ENCODE measurements at places on chromosomes 12 and 14.

DNA sequence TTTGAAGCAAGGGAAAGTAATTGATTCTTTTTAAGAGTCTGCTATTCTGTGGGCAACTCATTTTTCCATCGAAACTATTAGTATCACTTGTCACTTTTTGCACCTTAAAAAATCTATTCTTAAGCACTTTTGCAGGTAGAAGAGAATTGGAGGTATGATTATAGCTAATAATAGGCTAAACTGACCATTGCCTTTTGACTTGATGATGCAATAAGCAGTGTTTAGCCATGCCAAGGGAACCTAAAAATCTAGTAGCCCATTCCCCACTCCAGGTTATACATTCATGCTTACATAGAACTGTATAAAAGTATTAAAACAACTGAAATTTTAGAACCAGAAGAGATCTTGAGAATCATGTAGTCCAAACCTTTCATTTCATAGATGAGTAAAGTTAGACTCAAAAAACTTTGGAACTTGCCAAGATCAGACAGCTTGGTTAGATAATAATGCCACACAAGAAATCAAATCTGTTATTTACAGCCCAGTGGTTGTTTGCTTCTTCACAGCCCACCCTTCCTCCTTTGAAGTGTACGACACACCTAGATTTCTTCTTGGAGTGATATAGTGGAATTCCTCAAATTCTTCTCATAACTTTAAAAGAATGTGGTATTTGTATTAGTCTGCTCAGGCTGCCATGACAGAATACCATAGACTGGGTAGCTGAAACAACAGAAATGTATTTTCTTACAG, 21.7 kb upstream of the GARIN2 start:
- no peak overlapping the region for H3K27ac ChIP-seq
- no peak overlapping the region for H3K4me3 ChIP-seq
- DNase-seq, result peak; percentile 85

DNA sequence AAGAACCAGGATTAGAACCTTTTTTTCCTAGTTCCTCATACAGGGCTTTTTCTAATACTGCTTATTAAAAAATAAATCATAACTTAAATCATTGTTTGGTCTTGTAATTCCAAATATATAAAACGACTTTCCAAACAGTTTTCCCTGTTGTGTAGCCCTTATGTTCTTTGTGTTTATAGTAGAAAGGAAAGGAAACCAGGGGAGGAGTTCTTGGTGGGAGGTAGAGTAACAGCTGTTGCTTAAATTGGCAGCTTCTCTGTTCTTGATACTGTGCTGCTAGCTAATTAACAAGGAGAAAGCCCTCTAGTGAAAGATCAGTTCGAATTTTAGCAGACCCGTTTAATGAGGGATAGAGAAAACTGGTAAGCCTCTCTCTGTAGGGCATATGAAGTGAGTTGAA, 15.0 kb downstream of the SRP54 start:
- H3K4me3 ChIP-seq, result no peak overlapping the region
- H3K27me3 ChIP-seq, result no peaks in the 10 kb centered on the region
- DNase-seq, result peak; percentile 32
- H3K4me1 ChIP-seq, result no peaks in the 10 kb centered on the region

GRCh38 chr12:29148596-29148910, 525 bp upstream of the FAR2 start:
- no peak overlapping the region for H3K27ac ChIP-seq
- H3K4me3 ChIP-seq, result peak overlapping the region; percentile 24
- H3K27me3 ChIP-seq, result no peaks in the 10 kb centered on the region
- peak; percentile 42 for DNase-seq
- H3K4me1 ChIP-seq, result peaks cover 3% of the 10 kb centered on the region

DNA sequence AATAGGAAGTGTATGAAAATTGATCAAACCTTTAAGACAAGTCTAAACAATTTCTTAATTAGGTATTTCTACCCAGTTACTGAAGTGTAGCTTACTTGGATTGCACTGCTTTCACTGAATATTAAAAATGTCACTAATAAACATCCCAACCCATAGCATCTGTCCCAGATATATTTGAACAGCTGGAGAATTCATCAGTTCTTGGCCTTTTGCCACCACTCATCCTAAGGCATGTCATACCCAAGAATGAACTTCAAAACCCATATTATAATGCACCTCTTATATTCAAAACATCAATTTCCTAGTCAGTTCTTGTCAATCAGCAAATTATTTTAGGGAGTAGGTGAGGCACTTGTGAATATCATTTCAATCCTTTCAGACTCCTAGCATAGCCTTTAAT, 392.3 kb downstream of the PAWR start:
- H3K27ac ChIP-seq, result no peak overlapping the region
- H3K36me3 ChIP-seq, result no peaks in the 10 kb centered on the region
- no peak for DNase-seq
- H3K4me3 ChIP-seq, result no peak overlapping the region
- H3K27me3 ChIP-seq, result no peaks in the 10 kb centered on the region
- H3K4me1 ChIP-seq, result no peaks in the 10 kb centered on the region

DNA sequence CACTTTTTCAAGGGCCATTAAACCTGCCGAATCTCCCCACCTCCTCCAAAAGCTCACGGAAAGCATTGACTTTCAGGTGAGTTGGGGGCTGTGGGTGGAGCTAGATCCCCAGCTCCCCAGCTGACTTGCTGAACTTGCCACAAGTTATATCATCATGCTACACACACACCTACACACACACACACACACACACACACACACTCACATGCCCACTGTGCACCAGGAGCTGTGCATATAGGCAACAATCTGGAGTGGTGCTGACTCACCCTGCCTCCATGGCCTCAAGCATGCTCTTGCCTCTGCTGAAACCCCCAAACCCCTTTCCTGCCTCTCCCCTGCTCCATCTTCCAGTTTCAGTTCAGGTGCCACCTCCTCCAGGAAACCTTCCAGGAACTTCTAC, 26.1 kb downstream of the SERPINA3 start:
- H3K36me3 ChIP-seq, result no peaks in the 10 kb centered on the region
- no peaks in the 10 kb centered on the region for H3K27me3 ChIP-seq
- no peak for DNase-seq
- no peak overlapping the region for H3K27ac ChIP-seq

- H3K27me3 ChIP-seq, result peaks cover 4% of the 10 kb centered on the region
- peaks cover 10% of the 10 kb centered on the region for H3K4me1 ChIP-seq
- DNase-seq, result no peak
- no peak overlapping the region for H3K4me3 ChIP-seq
- H3K27ac ChIP-seq, result no peak overlapping the region
Measured at GRCh38 chr14:58145936-58146335, 6.1 kb downstream of the ARMH4 start.

DNA sequence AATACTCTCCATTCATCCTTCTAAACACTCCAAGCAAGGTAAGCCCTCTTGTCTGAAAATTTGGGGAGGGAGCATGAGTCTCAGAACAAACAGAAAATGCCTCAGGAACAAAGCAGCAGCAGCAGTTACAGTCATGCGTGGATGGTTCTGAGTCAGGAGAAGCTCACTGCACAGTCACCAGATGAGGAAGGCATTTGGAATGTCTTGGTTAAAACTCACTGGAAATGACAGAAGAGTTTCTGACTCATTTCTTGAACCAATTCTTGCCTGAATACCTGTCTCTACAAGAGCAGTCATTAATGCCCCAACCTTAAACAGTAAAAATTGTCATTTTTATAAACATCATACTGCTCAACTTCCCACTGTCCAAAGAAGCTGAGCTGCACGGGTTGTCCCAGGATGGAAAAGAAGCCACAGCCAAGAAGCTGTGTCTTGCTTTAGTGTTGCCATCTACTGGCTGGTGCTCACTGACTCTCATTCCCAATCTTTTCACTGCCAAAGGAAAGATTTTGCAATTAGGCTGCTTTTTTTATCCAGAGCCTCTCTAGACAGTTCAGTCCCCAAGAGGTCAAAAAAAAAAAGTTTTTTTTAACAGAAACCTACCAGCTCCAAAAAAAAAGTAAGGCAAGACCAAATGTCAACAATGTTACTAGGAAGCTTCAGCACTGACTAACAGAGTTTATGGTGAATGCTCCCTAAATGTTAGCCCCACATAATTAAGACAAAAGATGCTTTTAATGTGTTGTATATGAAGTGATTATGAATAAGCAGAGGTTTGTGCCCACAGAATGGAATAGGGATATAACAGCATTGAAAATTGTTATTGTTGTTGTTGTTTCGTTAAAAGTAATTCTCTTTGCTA, 40.4 kb downstream of the KICS2 start:
- no peaks in the 10 kb centered on the region for H3K27me3 ChIP-seq
- peak; percentile 79 for DNase-seq
- no peak overlapping the region for H3K4me3 ChIP-seq
- no peaks in the 10 kb centered on the region for H3K36me3 ChIP-seq
- H3K4me1 ChIP-seq, result no peaks in the 10 kb centered on the region

GRCh38 chr14:26996246-26996645, 398.4 kb upstream of the NOVA1 start:
- no peaks in the 10 kb centered on the region for H3K36me3 ChIP-seq
- no peaks in the 10 kb centered on the region for H3K27me3 ChIP-seq
- H3K4me1 ChIP-seq, result no peaks in the 10 kb centered on the region

GRCh38 chr12:101407049-101407435, 530 bp downstream of the ARL1 start:
- H3K27ac ChIP-seq, result peak overlapping the region; percentile 56
- no peaks in the 10 kb centered on the region for H3K4me1 ChIP-seq
- no peaks in the 10 kb centered on the region for H3K36me3 ChIP-seq
- no peak for DNase-seq
- peak overlapping the region; percentile 95 for H3K4me3 ChIP-seq

DNA sequence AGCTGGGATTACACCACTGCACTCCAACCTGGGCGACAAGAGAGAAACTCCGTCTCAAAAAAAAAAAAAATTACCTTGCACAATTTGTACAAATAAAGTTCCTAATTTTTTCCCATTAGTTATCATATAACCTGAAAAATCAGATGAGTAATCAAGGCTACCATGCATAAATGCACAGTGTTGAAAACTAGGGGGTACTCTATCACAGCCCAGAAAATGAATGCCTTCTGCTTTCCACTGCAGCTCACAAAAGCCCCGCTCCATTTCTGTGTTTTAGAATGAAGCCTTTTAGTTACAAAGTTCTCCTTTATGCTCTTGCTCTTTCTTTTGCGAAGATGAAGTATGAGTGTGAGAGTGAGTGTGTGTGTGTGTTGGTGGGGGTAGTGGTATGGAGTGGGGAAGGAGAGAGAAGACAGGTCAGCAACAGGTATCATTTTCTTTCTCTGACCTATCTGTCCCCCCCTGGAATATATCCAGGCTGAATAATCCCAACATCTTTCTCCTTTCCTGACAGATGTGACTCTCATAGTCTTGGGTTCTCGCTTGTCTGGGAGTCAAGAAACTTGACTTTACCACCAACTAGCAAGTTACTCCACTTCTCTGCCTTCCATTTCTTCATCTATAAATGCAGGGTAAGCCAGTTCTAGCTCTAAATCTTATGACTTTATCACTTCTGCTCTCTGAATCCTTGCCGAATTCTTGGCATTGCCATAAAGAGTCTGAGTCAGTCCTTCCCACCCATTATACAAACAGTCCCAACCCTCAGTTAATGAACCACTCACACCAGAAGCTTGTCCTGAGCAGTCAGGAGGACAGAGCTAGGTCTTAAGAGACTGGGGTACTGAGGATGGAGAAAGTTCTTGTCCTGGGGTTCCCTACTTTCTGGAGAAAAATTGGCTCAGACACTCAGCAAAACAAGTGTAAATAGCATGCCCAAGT, 16.1 kb downstream of the BIN2 start:
- no peak overlapping the region for H3K27ac ChIP-seq
- no peak overlapping the region for H3K4me3 ChIP-seq
- no peaks in the 10 kb centered on the region for H3K27me3 ChIP-seq
- DNase-seq, result no peak

GRCh38 chr12:40331886-40332285, 107.1 kb downstream of the LRRK2 start:
- no peak overlapping the region for H3K4me3 ChIP-seq
- H3K4me1 ChIP-seq, result no peaks in the 10 kb centered on the region
- no peak for DNase-seq
- no peaks in the 10 kb centered on the region for H3K36me3 ChIP-seq
- H3K27me3 ChIP-seq, result no peaks in the 10 kb centered on the region

DNA sequence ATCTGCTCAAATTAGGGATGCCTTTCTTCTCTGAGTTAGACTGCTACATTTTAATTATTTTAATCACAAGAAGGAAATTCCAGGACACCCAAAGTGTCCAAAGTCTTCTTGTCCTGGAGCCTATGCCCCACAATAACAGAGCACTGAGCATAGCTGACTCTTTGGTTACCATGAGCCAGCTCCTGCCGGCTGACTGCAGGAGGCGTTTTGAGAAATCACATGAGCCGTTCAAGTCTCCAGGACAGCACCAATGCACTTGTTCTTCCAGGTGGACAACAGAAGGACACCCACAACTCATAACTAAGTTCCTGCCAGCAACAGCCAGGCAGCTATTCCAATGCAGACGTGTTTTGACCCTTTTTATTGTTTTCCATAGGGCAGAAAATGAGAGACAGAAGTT, 46.0 kb upstream of the SRSF5 start:
- no peak overlapping the region for H3K4me3 ChIP-seq
- no peaks in the 10 kb centered on the region for H3K27me3 ChIP-seq
- no peaks in the 10 kb centered on the region for H3K4me1 ChIP-seq
- no peaks in the 10 kb centered on the region for H3K36me3 ChIP-seq
- no peak overlapping the region for H3K27ac ChIP-seq
- DNase-seq, result no peak

DNA sequence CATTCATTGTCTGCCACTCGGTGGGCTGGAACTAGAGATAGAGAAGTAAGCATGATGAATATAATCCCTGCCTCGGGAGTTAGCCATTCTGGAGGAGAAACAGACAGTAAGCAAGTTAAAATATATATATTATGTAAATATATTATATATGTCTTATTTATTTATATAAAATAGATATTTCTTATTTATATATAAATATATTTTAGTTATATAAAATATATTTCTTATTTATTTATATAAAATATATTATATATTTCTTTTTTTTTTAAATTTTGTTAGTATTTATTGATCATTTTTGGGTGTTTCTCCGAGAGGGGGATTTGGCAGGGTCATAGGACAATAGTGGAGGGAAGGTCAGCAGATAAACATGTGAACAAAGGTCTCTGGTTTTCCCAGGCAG, 78.1 kb upstream of the TBX5 start:
- H3K27ac ChIP-seq, result no peak overlapping the region
- H3K27me3 ChIP-seq, result peaks cover 36% of the 10 kb centered on the region
- no peaks in the 10 kb centered on the region for H3K36me3 ChIP-seq
- no peak for DNase-seq
- H3K4me3 ChIP-seq, result no peak overlapping the region

GRCh38 chr12:27555925-27556778, 32.1 kb downstream of the PPFIBP1 start:
- H3K4me1 ChIP-seq, result peaks cover 26% of the 10 kb centered on the region
- no peaks in the 10 kb centered on the region for H3K27me3 ChIP-seq
- no peaks in the 10 kb centered on the region for H3K36me3 ChIP-seq
- H3K27ac ChIP-seq, result no peak overlapping the region
- no peak overlapping the region for H3K4me3 ChIP-seq

GRCh38 chr12:121344506-121344905, 7.7 kb downstream of the ANAPC5 start:
- no peaks in the 10 kb centered on the region for H3K4me1 ChIP-seq
- H3K27me3 ChIP-seq, result no peaks in the 10 kb centered on the region
- H3K27ac ChIP-seq, result no peak overlapping the region
- DNase-seq, result no peak

- H3K27me3 ChIP-seq, result no peaks in the 10 kb centered on the region
- no peaks in the 10 kb centered on the region for H3K36me3 ChIP-seq
- DNase-seq, result peak; percentile 40
- H3K4me3 ChIP-seq, result no peak overlapping the region
Measured at GRCh38 chr14:78088916-78089315, 81.3 kb upstream of the NRXN3 start.

All from mesendoderm (in vitro differentiated cells).